CD8-positive, alpha-beta T cell (primary cell): ENCODE measurements at places on chromosomes 2 and 18.

DNA sequence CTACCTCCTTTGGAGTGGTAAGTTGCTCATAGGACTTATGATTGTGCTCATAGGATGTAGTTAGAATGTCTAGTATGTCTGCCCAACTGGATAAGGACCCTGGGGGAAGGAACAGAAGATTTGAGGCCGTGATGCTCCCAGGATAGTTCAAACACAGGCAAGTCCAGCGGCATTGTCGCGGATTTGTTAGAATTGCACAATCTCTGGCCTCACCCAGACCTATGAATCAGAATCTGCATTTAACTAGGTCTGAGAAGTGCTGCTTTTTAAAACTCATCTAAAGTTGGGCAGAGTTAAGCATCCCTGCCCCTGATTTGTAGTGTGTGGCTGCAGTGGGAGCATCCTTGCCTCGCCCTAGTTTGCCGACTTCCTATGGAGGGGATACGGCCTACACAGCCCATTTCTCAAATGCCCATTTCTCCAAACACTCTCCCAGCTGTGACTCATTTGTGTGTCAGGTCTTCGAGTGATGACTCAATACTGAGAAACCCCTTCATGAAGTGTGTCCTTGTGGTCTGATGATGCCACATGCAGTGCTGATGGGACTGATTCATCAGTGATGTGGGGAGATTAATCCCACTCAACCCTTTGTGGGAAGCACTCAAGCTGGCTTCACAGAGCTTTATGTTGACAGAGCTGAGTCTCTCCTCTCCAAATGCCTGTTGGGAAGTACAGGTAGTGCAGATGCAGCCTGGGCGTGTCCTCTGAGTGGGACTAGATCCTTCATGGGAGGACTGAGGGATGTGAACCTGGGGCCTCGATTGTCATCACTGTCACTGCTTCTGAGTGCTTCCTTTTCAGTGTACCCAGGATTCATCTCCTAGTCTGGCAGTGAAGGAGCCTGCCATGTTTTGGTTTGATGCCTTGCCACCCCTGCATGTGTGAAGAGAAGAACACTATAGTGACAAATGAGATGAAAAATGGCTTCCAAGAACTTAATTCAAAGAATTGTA lies 18.7 kb downstream of the SMIM21 start:
- no peak for DNase-seq

DNA sequence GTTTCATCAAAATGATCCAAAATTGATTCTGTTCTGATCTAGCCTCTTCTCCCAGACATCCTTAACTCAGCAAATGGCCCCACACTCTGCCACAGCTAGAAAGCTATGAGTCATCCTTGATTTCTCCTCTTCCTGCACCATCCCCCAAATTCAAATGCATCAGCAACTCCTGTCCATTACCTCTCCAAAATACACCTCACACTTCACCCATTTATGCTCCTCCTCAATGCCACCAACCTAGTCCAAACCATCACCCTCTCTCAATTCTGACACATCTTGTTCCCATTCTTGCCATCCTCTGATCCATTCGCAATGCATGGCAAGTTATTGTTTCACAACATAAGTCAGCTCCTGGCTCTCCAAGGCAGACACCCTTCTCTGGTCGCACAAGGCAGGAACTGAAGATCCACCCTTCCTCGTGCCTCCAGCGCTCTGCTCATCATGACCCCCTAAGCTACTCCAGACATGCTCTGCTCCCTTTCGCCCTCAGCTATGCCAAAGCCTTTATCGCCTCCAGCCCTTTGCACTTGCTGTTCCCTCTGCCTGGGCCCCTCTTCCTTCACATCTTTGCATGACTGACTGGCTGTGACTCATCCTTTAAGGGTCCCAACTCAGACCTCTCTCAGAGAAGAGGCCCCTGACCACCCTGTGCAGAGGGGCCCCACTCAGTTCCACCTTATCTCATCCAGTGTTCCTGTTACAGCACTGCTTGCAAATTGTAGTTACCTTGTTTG lies 83.6 kb downstream of the MREG start:
- DNase-seq, result no peak

- DNase-seq, result no peak
Observed at GRCh38 chr18:26397019-26397418, 151.3 kb downstream of the KCTD1 start.

DNA sequence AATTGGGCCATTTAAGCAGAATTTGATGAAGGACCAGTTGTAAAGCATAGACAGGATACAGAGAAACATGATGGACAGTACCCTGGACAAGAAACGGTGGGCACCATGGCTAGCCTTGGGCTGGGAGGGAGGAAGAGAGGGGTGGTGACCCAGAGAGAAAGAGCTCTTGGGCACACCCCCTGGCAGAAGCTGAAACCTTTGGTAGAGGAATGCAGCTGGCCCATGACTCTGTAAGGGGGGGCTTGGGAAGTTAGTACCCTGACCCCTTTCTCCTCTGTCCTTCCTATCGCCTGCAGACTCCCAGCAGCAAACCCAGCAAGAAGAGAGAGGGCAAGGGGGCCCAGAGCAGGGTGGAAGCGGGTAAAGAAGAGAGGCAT lies 32.6 kb downstream of the MRPL44 start:
- DNase-seq, result no peak

DNA sequence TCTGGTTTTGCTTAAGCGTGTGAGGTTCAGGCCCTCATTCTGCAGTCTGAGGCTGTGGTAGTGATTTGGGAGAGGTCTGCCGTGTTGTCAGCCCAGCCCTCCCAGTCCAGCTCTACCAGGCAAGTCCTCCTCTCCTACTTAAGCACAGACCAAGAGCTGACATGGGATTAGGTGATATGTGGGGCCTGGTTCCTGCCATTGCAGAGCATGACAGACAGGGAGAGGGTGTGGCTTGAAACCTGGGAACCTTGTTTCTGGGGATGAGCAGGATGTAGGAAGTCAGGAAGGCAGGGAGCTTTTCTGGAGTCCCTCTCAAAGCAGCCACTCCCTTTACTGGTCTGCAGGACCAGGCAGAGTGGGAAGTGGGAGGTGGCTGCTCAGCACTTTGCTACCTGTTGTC lies 38.6 kb downstream of the PTPRM start:
- DNase-seq, result no peak

DNA sequence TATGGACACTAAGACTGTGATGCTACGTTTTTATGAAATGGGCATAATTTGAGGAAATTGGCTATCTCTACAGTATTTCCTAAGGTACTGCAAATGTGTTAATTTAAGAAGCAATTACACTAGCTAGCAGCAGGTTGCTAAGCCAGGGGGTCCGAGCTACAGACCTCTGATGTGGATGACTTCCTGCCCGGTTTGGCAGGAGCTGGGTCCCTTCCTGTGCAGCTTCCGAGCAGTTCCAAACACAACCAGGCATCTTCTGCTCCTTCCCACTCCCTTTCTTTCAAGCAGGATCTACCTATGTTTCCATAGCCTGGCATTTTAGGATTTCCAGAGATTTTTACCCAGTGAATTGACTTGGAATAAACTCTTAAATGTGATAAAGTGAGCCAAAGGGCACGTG lies 55.7 kb downstream of the SCN2A start:
- DNase-seq, result no peak
